ENCODE measurements at places on chromosomes 12 and 14. TPM values are rescaled to one million over a fixed set of nuclear protein-coding genes. Genes with fewer than 3 reads are reported as not detected.

The LRP10 gene
- total RNA-seq = 70.8 TPM

The KRT2 gene
- not detected for total RNA-seq

The SINHCAF gene
- 57.8 TPM for total RNA-seq

The MEG3 gene
- total RNA-seq = 56.5 TPM

The DCN gene
- total RNA-seq = not detected

The MANSC4 gene
- total RNA-seq = not detected

The MTRFR gene
- 21.0 TPM for total RNA-seq

The DBX2 gene
- total RNA-seq = not detected

The CPNE6 gene
- not detected for total RNA-seq

The PLBD1 gene
- total RNA-seq = 4.6 TPM

Measured in A549 treated with CpdA at 1 μM for 4 hours (cell line).